ENCODE measurements at places on chromosomes 7 and 10.

GRCh38 chr7:47288060-47288459, 293.9 kb downstream of the TNS3 start:
- no peak for DNase-seq

- DNase-seq: no peak
Observed at GRCh38 chr7:83469491-83469890, 179.4 kb downstream of the SEMA3E start.

GRCh38 chr7:682810-683209, 43.7 kb upstream of the DNAAF5 start:
- no peak for DNase-seq

DNA sequence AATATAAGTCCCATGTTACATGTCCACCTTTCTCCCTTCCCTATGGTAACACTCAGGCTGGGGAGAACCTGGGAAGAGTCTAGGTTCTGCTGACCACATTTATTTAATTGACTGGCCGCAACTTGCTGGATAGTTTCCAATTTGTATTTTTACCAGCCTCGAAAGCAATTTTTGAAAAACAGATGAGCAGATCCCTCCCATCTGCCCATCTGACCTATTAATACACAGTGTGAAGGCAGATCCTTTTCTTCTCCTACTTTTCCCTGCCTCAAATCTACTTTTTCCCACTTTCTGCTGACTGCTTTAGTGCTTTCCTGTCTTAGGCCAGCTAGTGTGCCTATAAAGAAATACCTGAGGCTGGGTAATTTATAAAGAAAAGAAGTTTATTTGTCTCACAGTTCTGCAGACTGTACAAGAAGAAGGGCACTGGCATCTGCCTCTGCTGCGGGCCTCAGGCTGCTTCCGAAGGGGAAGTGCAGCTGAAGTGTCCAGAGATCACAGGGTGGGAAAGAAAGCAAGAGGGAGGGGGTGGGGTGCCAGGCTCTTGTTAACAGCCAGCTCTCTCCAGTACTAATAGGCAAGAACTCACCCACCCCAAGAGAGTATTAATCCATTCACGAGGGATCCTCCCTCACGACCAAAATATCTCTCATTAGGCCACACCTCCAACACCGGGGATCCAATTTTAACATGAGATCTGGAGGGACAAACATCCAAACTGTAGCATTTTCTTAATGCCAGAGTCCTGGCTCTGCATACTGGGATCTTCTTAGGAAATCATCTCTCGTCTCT, 336.0 kb upstream of the IGFBP3 start:
- DNase-seq: no peak

- DNase-seq: peak; percentile 12
Observed at GRCh38 chr10:48493083-48493871, 111.6 kb downstream of the ARHGAP22 start.

DNA sequence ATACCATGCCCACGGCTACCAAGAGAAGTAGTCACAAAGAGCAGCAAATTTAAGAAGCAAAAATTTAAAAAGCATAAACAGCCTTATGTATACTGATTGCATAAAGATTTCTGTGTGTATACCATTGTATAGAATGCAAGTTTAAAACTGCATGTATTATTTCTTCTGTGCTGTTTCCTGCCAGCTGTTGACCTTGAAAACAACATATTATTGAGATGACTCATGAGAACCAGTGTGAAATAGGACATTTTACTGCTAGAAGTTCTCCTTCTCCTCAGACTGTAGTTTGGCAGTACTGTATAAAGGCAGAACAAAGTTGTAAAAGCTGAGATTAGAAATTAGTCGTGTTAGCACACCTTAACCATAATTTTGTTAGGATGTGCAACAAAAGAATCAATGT, 42.3 kb upstream of the SGCE start:
- no peak for DNase-seq

GRCh38 chr10:84994722-84995121, 666.3 kb downstream of the CCSER2 start:
- DNase-seq: no peak

- DNase-seq: no peak
Observed at GRCh38 chr10:43361547-43362190, 9.8 kb upstream of the FXYD4 start.

DNA sequence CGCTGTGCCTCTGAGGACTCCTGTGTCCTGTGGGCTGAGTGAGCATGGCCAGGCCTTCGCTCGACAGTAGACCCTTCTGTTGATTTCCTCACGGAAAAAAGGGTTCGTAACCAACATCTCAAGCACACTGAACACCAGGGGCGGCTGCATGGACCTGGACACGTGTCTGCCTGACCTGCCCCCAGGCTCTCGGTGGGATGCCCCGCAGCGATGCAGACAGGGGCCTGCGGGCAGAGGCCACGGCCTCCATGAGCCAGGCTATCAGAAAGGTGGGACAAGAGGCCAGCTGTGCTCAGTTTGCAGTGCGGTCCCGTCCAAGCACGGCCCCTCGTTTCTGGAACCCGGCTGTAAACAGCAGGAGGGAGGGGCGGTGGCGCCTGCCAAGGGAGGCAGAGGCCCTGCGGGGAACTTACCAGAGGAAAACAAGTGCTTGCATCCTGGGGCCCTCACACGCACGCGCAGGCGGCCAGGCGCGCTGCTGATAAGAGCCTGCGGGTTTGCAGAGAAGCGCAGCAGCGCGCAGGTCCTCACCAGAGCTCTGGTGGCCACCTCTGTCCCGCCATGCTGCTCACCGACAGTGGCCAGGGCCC, 10.6 kb downstream of the GPR146 start:
- DNase-seq: peak; percentile 78

DNA sequence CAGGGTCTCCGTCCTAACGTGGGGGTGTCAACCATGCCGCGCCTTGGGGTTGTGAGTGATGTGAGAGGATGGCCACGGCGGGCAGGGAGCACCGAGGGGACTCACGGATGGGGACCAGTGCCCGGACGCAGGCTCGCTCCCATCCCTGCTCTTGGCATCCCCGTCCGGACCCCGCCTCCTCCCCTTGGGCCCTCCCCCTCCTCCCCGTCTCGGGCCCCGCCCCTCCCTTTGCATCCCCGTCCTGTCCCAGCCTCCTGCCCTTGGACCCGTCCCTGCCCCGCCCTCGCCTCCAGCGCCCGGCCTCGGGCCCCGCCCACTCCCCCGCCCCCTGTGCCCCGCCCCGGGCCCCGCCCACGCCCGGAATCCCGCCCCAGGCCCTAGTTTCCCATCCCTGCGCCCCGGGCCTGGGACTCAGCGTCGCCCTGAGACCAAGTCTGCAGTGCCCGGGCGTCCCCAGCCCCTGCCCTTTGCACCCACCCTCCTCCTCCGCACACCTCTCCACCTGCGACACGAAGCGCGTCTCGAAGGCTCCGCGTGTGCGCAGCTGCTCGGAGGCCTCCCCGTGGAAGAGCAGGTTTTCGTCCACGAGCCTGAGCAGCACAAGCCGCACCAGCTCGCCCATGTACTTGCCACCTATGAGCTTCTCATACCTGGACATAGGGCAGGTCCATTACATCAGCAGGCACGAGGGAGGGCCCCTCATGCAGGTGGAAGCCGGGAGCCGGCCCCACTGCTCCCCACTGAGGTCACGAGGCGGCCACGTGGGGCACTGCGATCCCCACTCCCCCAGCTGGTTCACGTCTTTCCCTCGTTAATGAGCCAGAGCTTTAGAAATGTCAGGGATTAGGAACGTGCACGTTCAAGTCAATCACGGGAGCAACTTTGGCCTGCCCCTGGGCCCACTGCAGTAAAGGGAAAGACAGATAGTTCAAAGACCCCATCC, 5.1 kb upstream of the MYL7 start:
- DNase-seq: no peak

GRCh38 chr7:151310578-151310977, 31.0 kb upstream of the NUB1 start:
- DNase-seq: no peak

DNA sequence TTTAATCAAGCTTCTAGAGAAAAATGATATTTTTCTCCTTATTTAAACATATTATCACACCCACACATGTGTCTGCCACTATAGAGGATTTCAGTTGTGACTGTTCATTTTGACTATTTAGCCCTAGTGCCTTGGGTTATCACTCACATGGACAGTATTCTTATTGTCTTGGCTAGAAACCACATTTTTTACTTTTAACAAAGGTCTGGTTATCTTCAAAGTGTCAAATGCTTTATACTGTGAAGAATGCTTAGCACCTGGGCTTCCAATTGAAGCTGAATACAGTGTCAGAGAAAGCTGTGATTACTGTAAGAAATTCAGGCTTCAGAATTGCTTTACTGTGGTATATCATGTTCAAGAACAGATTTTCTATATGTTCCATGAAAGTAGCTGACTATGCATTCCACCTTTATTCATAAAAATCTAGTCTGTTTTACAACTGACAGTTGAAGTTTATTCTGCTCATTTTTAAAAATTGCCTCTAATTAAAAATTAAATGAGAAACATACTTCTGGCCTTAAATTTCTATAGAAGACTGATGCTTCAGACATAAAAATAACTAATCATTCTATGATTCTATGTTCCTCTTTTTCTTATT, 278.6 kb downstream of the SEMA3D start:
- no peak for DNase-seq

DNA sequence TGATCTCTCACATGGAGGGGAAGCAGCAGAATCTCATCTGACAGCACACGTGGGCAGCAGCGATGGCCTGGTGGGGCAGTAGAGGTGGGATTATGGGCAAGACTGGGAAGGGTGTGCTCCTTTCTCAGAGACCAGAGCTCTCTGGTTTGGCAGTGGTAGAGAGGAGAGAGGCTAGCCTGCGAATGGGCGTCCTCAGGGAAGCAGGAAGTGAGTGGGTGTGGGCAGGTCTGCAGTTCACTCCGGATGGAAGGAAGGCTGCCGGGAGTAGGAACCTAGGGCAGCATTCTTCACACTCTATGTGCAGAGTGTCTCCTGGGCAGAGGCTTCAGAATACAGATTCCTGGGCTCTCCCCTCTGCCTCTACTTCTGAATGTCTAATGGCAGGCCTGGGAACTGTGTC, 162.8 kb upstream of the BMPER start:
- DNase-seq: no peak

GRCh38 chr7:101586078-101586905, 42.8 kb downstream of the MYL10 start:
- DNase-seq: peak; percentile 7

DNA sequence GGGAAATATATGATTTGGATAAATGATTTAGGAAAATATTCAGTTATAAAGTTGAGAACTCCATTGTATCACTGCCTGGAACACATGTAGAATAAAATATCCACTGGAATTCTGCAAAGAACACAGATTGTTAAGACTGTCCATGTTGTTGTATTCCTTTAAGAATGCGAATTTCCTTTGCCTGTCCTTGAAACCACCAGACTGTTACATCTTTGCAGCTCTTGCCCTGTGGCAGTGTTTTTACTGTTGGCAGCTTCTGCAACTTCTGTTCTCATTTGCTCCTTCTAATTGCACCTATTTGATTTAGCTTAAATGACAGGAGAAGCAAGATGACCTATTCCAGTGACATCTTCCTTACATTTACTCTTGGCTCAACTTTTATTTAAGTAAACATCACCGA, 39.7 kb downstream of the MALSU1 start:
- no peak for DNase-seq

DNA sequence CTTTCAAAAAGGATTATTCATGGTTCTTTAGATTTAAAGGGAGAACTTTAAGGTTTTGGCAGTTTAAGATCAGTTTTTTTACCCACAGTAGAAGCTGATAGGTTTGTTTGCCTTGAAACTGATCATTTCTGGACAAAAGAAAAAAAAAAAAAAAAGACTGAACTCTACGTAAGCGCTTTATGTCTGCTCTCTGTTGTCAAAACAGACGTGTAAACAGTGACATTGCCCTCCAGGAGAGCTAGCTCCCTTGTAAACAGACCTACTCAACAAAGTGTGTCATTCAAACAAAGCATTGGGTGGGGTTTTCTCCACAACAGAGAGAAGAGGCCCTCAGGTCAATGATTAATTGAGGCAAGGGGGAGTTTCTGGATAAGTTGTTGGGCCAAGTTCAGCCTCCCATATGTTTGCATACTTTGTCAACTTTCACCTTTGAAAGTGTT, 568.1 kb upstream of the LRRN3 start:
- peak; percentile 79 for DNase-seq

GRCh38 chr7:116492654-116493109, 6.9 kb upstream of the CAV2 start:
- DNase-seq: no peak

- no peak for DNase-seq
Observed at GRCh38 chr7:129778770-129779601, 167.5 kb downstream of the NRF1 start.

DNA sequence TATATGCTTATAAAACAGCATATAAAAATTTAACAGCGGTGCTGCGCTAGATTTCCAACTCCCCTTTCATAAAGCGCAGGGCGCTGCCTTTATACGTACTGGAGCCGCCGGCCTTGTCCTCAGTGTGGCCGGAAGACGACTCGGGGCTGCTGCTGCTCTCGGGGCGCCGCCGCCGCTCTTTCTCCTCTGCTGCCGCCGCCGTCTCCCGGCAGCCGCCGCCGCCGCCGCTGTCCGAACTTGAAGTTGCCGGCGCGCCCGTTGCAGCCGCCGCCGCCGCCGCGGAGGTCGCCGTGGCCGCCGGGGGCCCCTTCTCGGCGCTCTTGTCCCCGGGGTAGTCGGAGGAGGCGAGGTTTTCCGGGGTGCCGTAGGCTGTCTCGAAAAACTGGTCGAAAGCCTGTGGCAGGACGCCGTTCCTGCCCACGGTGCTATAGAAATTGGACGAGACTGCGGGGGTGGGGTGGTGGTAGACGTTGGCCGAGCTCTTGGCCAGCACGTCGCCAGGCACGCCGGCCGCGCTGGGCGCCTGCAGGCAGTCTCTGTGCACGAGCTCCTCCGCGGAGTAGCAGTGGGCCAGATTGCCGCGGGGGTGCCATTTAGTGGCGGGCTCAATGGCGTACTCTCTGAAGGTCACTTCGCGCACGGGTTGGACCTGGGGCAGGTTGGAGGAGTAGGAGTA, 557 bp downstream of the HOXA11 start:
- DNase-seq: peak; percentile 26

- DNase-seq: peak; percentile 63
Observed at GRCh38 chr10:49605939-49606509, 4.1 kb upstream of the SLC18A3 start.

DNA sequence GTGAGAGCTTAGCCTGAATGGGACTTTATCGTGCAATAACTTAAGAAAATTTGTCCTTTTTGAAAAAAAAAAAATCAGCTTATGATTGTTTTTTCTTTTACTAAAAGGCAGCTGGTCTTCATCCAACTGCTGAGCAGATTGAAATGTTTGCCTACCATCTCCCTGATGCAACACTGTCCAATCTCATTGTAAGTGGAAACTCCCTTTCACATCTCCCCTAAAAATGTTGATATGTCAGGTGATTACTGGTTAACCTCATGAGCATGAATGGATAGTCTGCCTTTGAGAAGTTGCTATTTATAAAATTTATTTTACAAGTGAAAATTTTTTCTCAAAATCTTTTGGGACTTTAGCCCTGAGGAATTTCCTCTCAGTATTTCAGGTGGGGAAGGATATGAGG, 17.8 kb upstream of the HKDC1 start:
- DNase-seq: no peak

GRCh38 chr7:128402356-128402755, 7.4 kb downstream of the IMPDH1 start:
- no peak for DNase-seq

- no peak for DNase-seq
Observed at GRCh38 chr7:43583424-43584194, 701 bp downstream of the STK17A start.

GRCh38 chr10:113179966-113180365, 229.9 kb downstream of the TCF7L2 start:
- DNase-seq: no peak

- DNase-seq: no peak
Observed at GRCh38 chr7:98238076-98238475, 14.0 kb downstream of the TECPR1 start.

Measured in DMS153 (cell line).